Activated effector memory CD4-positive, alpha-beta T cell treated with anti-CD3 and anti-CD28 coated beads, Interleukin-2, amount 50 U/mL, for 16 hours (primary cell): ENCODE measurements at places on chromosomes 13 and 19.

- no peak for DNase-seq
These were observed 705.5 kb upstream of the PCDH9 start for GRCh38 chr13:67935626-67936025.

DNA sequence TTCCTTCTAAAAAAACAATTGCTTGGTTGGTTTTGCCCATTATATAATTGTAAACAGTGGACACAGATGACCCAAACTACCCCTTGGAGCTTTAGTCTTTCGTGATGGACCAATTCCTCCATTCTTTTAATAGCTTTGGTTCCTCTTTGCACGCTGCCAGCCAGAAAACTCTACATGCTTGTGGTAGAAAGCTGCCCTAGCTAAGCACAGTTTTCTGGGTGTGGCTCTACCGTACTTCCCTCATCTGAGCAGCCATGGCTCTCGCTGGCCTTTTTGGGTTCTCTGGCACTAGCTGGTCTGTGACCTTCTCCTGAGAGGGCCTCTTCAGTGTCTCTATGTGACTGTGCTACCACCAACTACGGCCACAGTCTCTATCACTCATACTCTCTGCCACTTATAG, 29.9 kb upstream of the CEBPA start:
- no peak for DNase-seq

DNA sequence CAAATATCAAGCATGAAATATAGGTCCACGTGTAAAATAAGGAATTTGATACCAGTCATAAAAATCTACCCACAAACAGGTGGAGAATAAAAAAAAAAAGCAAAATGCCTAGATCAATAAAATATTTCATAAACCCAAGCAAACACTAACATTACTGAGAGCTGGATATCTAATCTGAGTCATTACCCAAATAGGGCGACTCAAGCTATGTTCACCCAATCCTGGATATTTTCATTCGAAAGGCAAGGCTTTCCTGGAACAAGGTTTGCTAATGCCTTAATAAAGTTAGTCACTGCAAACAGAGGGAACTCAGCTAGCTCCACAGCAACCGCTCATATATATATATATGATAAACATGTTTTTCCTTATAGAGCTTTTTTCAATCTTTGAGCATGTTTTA, 33.5 kb upstream of the TM9SF2 start:
- DNase-seq = no peak

- DNase-seq = peak; percentile 67
These were observed 5.5 kb upstream of the LILRA6 start for GRCh38 chr19:54248016-54248601.

DNA sequence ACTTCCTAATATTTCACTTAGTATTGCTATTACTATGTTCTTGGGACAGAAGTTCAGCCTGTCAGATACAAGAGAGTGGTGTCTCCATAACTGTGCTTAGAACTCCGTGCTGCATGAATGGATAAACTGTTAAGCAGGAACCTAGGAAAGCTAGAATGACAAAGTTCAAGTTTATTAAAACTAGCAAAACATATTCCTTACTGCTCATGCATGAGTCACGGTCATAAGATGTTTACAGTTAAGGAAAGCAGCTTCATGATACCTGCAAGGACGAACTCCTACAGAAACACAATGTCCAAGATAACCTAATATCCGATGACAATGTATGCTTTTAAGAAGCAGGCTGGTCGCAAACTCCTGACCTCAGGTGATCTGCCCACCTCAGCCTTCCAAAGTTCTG, 6.0 kb upstream of the ZNF765 start:
- no peak for DNase-seq

GRCh38 chr13:104267206-104267811, 1201.1 kb upstream of the SLC10A2 start:
- no peak for DNase-seq

DNA sequence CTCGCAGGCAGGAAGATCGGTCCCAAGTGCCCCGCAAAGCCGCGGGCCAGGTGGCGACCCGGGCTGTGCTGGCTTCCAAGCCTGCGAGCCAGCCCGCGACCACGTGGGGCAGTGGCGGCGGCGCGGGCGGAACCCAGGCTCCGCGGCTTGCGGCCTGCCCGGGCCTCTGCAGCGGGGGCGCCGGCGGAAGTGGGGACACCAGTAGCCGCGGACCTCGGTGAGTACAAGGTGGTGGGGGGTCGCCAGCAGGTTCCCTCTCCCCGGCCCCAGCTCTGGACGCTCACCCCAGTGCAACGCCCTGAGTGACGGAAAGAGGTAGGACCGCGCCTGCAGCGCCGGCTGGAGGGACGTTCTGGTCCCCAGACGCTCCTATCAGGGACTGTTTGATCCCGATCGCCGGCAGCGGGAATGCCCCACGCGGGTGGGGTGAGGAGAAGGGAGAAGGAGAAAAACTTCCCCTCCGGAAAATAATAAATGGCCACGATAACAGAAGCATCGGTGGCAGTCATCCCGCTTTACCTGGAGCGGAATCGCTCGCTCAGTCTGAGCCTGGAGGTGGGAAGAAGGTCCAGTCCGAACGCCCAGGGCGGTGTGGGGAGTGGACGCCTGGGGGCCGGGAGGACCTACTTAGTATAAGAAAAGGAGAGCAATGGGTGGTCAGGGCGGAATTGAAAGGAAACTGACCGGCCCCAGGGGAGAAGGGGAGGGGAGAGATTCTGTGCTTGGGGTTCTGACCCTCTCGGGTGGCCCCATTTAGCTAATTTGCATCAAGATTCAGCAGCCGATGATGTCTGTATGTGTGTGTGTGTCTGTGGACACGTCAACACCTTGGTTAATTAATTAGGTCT, at the start of gene GEMIN7:
Gene GEMIN7, plus strand, starts transcription at position 198 of the 848 bp plus-strand sequence. CDS start 10,855 bp downstream, outside the sequence.
- DNase-seq = peak; percentile 93

DNA sequence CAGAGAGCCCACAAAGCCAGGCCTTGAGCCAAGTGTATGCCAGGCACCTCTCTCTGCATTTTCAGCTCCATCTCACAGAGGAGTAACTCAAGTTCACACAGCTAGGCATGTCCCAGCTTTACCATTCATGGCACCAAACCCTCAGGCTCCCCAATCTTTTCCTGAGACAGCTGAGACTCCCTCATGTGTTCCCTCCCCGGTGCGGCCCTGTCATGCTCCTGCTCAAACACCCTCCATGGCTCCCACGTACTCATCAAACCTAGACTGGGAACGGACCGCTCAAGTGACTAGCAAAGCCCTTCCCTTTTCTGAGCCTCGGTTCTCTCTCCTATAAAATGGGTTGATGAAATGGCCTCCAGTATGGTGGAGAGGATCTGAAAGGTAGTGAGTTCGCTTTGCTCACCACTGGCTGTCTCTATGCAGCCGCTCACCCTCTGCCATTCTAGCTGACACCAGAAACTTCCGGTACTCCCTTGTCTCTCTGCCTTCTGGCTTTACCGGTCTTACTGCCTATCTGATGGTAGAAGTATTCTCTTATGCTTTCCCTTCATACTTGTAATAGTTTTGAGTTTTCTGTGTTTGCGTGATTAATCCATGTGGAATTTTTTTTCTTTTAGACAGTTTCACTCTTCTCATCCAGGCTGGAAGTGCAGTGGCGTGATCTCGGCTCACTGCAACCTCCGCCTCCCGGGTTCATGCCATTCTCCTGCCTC, 7.8 kb upstream of the SLC44A2 start:
- DNase-seq = no peak

- peak; percentile 24 for DNase-seq
These were observed 99.2 kb downstream of the GADD45B start for GRCh38 chr19:2574971-2575630.

DNA sequence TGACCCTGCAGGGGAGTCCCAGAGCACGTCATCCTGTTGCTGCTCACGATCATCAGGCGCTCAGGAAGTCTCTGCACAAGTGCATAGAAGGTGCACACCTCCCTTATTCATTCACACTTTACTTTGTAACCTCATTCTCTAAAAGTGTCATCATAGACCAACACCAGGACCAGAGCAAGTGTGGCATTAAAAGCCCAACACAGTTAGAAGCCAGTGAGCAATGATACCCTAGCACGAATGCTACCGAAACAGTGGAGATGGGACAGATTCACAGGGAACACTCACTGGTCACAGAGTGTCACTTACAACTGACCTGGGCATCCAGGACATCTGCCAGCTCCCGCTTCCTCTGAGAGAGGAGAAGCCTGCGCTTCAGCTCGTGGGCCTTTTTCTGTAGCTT, 17.0 kb downstream of the HAUS8 start:
- no peak for DNase-seq

GRCh38 chr19:12526542-12526941, 24.7 kb downstream of the ZNF564 start:
- no peak for DNase-seq

DNA sequence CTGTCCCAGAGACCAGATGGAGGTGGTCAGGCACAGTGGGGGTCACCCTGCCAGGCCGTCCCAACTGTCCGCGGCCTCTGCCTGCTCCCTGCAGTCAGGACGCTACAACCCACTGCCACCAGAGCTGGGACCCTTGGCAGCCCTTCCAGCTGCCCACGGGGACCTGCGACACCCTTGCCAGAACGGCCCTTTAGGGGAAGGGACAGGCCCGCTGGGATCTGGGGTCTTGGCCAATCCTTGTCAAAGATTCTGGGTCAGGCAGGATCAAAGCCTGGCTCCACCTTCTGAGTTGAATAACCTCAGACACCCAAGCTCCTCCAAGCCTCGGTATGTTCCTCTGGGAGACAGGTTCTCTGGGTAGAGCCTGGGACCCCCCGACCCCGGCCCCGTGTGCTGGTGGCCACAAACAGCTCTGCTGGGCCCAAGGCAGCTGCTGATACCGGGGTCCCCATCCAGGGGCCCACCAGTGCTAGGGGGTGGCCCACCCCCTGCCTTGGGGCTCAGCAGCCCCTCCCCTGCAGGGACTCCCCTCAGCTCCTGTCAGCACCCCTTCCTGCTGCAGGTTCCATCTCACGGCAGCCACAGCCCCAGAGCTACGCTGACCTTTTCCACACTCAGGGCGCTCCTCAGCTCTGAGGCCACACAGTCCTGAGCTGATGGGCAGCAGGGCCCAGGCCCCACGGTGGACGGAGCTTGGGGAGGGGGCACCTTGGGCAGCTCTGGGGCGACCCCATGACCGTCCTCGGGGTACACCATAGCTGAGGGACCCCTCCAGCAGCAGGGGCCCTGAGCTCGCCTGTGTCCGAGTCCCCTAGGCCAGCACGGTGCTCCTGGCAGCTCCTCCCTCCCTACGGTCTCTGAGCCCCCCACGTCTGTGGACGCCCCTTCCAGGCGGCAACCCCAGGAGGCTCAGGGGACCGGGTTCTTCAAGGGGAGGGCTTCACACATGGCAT, 18.4 kb downstream of the SBNO2 start:
- DNase-seq = no peak
